ENCODE measurements at places on chromosomes 11 and 22.

DNA sequence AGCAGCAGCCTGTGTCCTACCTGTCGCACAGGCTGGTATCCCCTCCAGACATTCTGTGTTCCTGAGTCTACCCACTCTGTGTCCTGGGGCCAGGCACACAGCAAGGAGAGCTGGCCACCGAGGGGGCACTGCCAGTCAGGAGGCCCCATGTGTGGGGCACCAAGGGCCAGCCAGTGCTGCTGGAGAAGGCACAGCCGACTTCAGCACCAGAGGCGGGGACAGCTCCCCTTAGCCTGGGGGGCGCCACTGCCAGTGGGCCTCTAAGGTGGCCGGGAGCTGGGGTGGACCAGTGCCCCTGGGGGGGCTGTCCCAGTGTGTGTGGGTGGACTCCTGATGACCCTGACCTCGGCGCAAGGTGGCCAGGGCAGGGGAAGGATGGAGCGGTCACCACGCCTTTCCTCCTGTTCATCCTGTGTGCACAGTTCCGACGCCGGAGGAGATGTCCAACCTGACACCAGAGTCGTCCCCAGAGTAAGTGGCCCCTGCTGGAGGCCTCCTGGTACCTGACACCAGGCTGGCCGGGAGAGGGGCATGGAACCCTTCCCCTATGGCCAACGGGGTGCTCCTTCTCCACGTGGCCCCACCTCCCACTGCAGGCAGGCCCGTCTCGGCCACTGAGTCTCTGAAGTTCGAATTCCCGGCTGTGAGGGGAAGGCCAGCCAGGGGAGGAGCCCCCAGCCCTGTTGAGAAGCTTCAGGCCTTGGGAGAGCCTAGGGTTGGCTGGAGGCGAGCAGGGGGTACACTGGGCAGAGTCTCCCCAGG lies 35.4 kb downstream of the MOB2 start:
- no peak for DNase-seq

- DNase-seq: no peak
Measured at GRCh38 chr11:76391021-76391420, 9.9 kb downstream of the GVQW3 start.

DNA sequence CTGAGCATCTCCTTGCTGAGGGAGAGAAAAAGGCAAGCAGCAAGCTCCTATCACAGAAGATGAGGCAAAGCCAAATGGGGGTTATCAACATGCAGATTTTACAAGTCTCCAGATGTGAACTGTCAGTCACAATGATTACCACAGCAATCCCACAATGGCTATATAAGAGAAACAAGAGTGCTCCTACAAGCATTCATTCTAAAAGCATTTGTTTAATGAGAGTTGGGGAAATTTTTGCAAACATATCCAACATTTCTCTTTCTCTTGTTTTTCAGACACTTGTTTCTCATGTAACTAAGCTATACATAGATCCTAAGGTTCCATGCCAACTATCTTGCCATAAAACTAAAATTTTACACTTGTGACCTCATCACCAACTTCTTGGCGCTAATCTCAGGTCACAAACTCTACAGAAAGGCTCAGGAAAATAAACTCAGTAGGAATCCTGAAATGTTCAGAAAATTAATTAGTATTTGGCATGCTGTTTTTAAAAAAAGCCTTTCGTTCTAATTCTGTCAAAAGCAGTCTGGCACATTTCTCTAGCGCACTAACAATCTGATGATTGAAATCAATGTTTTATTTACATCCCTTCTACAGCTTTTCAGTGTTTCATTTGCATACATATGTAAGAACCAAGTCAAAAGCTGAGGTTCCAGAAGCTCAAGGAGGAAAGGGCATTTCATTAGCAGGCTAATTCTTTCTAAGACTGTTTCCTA lies 199.5 kb downstream of the TTC28 start:
- no peak for DNase-seq

DNA sequence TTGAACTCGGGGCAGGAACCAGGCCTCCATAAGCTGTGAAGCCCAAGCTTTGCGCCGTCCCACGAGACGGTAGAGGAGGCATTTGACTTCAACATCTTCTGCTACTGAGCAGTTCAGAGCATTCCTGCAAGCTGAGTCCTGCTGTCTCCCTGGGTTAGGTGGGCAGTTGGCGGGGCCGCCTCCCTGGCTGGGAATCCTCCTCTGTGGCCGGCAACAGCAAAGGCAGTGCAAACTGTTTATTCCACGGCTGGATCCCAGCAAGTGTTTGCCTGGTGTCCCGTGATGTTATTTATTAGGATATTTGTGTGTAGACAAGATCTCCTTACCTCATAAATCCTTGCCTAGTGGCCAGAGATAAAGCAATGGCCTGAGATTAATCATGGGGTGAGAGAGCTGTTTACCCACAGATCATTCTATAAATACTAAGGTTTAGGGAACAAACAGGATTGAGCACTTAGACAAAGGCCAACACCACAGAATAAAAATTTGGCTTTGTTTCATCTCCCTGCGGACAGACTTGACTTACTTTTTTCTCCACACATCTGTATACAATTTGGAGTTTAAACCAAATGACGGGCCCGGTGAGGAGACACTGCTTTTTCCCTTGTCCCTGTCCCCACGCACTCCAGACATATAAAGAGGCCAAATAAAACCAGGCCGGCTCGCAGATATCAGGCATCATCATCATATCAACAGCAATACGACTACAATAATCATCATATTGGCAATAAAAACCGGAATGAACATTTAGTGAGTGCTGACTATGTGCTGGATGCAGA lies 63.4 kb downstream of the NAT10 start:
- DNase-seq: no peak

DNA sequence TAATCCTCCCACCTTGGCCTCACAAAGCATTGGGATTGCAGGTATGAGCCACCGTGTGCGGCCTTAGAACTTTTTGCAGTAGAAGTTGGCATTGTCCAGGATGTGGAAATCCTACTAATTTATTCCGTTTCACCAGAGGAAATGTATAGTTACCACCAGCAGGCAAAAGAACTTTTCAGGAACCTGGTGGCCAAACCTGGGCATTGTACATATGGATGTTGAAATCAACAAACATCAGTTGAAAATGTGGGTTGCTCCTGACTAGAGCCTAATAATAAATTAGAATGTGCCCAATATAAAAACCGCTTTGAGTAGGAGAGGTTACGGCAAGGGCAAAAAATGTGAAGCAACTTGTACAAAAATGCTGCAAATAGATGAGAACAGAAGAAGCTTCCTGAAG lies 40.7 kb upstream of the XBP1 start:
- DNase-seq: no peak

DNA sequence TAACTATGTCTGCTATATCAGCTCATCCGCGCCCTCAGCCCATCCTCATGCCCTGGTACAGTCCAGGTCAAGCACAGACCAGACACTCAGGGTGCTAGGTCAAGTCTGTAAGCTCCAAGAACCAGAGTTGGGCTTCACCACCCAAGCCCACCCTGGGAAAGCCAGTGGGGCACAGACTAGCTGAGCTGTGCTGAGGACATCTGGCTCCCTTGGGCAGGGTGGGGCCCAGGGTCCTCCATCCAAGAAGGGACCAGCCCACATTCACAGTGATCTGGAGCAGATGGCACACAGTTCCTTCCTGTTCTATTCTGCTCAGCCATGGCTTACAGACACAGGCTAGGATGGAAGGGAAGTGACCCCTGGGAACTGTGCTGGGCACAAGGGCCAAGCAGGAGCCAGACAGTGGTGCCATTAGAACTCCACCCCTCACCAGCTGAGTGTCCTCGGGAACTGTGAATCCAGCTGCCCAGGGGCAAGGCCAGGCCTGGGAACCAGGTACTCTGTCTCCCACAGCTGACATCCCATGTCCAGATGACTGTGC lies 9.1 kb downstream of the P2RY6 start:
- no peak for DNase-seq

DNA sequence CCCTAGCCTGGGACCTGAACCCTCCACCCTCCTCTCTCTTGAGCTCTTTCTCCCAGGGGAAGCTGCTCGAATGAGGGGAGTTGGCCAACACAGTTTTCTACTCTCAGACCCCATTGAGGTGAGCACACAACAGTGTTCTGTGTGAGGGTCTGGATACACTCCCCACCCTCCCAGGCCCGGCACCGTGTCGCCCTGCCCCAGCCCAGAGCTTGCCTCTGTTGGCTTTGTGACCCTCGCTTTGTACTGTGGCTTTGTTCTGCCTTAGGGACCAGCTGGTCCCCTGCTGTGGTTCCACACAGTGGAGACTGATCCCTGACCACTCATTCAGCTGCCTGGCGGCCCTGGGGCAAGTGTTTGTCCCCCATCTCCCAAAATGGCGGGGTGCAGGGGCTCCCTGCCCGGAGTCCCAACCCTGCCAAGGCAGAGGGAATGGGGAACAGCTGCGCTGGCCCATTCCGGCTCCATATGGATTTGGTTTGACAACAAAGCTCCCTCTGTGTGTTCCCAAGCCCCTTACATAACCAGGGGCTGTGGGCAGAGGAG lies 8.3 kb downstream of the ST3GAL4 start:
- DNase-seq: no peak

GRCh38 chr11:92865352-92865751 lies 104.1 kb upstream of the MTNR1B start:
- no peak for DNase-seq

GRCh38 chr11:828506-829175 lies 922 bp downstream of the CRACR2B start:
- no peak for DNase-seq

DNA sequence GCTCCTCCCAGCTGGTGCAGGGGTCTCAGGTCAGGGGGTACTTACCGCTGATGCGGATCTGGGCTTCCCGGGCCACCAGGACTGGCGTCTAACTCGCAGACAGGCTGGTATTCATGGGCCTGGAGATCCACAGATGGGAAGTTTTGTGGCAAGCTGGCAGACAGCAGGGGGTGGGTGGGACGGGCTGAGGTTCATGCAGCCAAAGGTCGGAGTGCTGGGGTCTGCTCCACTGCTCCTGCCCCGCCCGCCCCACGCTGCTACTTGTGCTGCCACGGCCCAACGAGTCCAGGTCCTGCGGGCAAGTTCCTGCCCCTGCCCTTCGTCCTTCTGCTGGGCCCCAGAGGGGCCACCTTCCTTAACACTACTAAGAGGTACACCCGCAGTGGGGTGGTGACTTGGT lies 3.1 kb downstream of the ACY3 start:
- DNase-seq: no peak

DNA sequence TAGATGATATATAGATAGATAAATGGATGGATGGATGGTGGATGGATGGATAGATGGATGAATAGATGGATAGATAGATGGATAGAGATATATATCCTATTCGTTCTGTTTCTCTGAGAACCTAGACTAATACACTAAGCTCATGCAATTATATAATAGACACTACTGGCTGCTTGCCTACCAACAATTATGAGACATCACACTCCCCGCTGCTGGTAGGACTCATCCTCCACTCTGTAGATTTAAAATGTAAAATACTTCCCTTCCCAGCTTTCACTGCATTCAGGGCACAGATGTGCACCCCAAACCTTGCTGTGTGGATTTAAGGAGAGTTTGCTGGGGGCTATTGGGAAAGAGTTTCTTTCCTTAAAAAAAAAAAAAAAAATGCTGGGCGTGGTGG lies 28.3 kb upstream of the RCN1 start:
- no peak for DNase-seq

- DNase-seq: no peak
Measured at GRCh38 chr11:14290422-14290821, 68.6 kb downstream of the RRAS2 start.

DNA sequence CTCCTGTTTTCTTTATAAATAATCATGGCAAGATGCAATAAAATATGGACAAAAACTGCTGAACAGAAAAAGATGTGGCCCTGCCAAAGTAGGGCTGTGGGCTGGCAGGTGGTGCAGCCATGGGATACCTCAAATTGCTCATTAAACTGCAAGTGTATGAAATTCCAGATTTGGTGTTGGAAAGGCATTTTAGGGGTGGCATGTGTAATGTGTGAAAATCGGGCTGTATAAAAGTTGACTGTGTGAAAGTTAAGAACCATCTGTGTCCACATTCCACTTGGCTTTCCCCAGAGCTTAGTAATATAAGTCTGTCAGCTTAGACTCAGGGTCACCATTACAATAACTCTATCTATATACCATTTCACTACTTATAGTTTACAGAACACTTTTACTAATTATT lies 34.8 kb upstream of the FZD4 start:
- DNase-seq: no peak

- DNase-seq: no peak
Measured at GRCh38 chr22:41768430-41768829, 32.0 kb upstream of the CCDC134 start.

DNA sequence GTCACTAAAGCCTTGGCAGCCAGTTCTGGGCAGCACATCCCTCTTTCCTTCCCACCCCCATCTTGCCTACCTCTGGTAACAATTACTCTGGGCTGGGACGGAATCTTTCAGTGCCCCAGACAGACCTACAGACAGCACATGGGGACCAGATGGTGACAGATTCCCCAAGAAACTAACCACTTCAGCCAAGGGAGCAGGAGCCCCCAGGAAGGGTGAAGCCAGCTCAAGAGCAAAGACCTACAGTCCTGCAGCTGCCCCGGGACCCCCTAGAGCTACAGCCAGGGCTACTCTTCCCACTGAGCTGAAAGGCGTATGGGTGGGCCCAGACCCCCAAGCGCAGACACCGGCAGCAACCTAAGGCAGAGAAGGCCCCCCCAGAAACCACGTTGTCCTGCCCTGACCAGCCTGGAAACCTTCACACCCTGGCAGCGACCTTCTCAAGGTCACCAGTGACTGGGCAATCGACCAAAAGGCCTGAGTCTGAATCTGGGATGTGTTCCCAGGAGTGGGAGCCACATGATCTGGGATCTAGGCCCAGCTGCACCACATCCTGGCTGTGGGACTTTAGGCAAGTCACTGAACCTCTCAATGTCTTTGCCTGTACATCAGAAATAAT lies 65.8 kb downstream of the LRRC32 start:
- no peak for DNase-seq

DNA sequence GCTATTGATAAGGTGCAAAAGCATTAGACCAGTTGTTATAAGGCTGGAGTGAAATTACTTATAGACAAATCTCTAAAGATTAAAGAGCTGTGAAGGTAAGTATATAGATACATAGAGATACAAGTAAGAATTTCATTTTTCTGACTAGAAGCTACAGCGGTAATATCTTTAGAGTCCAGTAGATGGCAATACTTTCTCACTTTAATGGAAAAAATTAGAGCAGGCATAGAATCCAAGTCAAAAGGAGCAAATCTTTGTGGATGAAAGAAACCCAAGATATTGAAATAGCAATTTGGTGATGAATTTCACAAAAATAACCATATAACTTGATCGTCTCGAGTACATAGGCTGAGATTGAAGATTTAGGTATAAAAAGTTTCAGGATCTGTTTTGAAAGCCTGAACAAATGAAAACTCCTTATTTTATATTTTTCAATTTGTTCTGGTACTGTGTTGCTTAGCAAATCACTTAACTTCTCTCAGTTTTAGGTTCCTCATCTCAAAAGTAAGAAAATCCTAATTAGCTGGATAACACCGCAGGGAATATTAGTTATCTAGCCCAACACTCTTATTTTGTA lies 81.9 kb downstream of the UVRAG start:
- peak; percentile 64 for DNase-seq

- DNase-seq: no peak
Measured at GRCh38 chr22:44889255-44889878, 120.4 kb downstream of the PHF21B start.

GRCh38 chr22:43303166-43303565 lies 40.0 kb downstream of the SCUBE1 start:
- no peak for DNase-seq

Data from hematopoietic multipotent progenitor cell treated with erythropoietin and hydrocortisone succinate and interleukin-3 and kit ligand, for 17 days (in vitro differentiated cells).